ENCODE measurements at places on chromosomes 6 and 20.

DNA sequence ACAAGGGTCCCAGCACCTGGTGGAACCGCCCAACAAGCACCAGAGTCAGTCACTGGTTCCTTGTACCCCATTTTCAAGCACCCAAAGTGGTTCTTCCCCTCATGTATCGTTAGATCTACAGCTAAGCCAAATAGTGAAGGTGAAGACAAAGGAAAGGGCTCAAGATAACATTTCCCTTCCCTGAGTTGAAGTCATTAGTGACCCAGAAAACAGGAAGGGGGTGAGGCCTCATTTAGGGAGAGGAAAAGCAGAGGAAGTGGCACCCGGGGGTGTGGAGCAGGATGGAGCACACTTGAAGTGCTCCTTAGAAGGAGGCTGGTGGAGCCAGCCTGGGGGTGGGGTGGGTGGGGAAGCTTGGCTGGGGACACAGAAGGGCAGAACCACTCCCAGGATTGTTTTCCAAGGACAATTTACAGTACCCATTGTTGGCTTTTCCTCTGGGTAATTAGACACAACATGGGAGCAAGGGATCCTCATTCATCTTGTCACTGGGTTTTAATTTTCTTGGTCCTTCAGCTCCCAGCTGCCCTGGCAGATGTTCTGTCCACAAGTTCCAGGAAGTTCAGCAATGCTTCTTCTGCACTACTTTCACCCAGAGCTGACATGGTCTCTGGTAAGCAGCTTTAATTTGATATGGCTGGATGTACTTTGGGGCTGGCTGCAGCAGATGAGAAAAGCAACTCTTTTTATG, 73.3 kb upstream of the CD93 start:
- no peak for DNase-seq

DNA sequence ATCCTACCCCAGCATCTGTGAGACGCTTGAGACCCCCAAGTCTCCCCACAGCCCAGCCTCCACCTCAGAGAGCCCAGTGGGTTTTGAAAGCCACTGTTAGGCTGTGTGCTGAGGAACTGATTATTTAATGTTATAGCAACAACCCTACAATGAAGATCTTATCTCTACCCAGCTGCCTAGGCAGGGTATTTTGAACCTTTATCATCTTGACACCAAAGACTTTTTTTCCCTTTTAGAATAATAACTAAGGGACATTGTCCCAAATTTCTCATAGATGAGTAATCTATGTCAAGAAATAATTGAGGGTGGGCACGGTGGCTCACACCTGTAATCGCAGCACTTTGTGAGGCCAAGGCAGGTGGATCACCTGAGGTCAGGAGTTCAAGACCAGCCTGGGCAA, 26.2 kb downstream of the HM13 start:
- DNase-seq = no peak

GRCh38 chr6:160990847-160991405, 643 bp upstream of the MAP3K4 start:
- no peak for DNase-seq

DNA sequence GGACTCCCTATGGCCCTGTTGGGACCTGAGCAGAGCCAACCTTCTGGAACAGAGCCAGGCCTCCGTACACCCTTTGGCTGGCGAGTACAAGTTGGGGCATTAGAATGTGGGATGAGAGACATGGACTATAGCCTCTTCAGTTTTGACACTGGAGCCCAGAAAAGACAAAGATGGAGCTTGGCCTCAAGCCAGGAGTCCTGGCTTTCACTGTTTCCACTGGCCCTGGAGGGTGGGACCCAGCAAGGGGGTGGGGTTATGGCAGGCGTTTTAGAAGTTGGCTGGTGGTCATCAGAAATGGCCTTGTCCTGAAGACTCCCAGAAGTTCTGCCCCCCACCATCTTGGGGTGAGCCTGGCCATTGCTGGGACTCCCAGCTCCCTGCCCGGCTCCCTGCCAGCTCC, 21.8 kb downstream of the ITPR3 start:
- no peak for DNase-seq

- DNase-seq = no peak
These were observed 85.2 kb upstream of the PHACTR3 start for GRCh38 chr20:59518881-59519706.

DNA sequence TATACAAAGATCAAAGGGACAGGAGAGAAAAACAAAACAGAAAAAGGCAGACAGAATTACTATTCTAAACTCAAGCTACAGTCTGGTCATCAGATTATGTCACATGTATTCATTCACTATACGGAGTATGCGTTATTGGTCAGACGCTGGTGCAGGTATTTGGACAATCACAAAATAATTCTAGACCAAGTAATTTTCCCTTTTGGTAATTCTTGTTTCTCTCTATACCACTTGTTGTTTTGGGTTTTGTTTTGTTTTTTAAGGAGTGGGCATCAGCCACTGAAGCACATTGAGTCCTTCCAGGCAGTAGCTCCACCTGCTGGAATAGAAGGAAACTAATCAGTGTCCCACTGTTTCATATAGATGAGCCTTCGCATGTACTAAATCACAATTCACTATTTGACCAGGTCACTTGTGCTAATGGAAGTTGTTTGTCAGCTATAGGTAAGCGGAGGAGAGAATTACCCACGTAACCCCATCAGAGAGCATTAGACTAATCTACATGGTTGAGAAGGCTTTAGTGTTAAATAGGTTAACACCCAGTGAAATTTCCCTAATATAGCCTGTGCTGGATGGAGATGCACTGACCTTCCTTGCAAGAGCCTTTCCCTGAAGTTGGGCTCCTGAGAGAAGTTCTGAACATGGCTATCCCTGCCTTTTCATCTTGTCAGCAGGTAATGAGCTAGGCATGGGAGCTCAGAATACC, 77.9 kb downstream of the TNFAIP3 start:
- DNase-seq = no peak

- no peak for DNase-seq
These were observed 23.8 kb downstream of the SLCO4A1 start for GRCh38 chr20:62665826-62666735.

DNA sequence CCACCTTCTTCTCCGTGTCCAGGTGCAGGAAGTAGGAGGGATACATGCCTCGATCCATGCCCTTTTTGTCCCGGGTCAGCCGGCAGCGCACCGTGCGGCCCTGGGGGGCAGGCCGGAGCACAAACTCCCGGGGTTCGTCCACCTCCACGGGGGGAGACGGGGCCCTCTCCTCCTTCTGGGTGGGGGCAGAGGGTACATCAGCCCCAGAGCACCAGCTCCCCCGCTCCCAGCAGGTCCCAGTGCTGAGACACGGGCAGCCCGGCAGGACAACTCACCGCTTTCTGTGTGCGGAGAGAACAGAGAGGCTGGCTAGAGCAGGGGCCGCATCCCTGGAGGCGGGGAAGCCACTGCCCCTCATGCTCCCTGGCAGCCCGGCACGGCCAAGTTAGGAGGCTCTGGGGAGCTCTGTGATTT, 6.7 kb downstream of the TULP1 start:
- no peak for DNase-seq

All from T follicular helper cell (primary cell).